Progenitor cell of endocrine pancreas (in vitro differentiated cells): ENCODE measurements at places on chromosomes 3 and 15. TPM values are rescaled to one million over a fixed set of nuclear protein-coding genes. Genes with fewer than 3 reads are reported as not detected.
A peak's percentile ranks its signal among the peaks of the same experiment; 100 is the strongest.

Gene HDAC11
- 14.4 and 14.5 TPM in 2 replicates for total RNA-seq

- no peak for DNase-seq
Measured at GRCh38 chr3:118801899-118802298, 232.7 kb downstream of the IGSF11 start.

DNA sequence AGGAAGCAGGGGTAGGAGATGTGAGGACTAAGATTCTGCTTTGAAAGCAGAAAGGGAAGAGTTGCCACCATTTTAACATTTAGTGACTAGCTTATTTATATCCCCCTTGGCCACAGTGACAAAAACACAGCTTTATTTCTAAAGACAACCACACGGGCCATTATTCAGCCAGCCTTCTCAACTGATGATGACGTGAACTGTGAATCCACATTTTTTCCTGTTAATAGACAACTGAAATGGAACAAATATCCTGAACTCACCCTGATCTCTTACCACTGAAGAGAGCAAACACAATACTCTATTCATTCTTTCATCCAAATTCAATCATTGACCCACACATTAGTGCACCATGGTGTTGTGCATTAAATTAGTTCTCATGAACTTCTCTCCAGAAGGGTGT is 145.1 kb downstream of the TNIK start:
- DNase-seq = no peak

DNA sequence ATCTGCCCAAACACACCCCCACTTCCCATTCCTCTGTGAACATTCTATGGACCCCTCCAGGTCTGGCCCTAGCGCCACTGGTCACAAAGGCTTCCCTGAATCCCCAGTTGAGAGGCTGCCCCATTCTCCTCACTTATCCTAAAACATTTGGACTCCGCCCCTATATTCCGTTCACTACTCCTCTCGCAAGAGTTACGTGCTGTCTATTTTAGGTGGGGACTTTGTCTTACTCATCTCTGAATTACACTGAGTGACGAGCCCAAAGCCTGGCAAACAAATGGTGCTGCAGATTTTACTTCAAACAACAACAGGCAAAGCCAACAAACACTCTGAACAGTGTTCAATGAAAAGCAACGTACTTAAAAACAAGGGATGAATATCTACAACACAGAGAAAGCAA is 14.5 kb downstream of the PCSK6 start:
- DNase-seq = no peak

Gene TNFAIP8L3
- 0.27 TPM in 1 of 2 replicates, not detected in the other for total RNA-seq

GRCh38 chr15:74869726-74870407 is 3.3 kb downstream of the SCAMP2 start:
- DNase-seq = no peak

DNA sequence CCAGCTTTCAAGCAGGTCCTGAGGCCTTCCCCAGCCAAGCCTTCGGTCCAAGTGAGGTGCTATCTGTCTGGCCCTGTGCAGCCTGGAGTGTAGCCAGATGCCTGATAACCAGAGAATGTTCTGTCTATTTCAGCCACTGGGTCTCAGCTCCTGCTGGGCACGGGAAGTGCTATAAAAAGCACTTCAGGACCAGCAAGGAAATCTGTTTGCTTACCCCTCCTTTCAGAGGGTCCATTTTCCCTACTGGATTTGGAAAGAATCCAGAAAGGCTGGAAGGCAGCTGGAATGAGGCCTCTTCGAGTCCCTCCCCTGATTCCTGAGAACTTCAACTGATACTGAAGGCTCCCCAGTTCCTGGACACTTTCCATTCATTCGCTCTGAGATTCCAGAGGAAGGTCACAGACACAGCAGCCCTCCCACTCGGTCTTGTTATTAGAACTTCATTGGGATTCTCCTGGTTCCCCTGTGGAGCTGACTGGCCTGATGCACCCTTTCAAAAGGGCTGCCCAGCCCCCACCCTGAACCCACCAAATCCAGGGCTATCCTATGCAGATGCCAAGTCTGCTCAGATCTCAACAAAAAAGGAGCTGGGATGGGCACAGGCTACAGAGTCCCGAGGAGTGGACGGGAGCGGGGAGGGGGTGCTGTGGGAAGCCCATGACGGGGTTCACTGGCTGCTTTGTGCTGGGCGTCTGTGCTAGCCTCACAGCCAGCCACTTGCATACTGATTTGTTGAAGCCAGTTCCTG is 70.4 kb downstream of the UMPS start:
- DNase-seq = no peak

- DNase-seq = no peak
Measured at GRCh38 chr3:129442947-129443346, 2.9 kb downstream of the IFT122 start.

Gene TP63
- total RNA-seq = 0.72 and 1.6 TPM in 2 replicates

- no peak for DNase-seq
Measured at GRCh38 chr3:158522221-158523136, 48.5 kb upstream of the MLF1 start.

Gene AGBL1
- total RNA-seq = not detected in 2 replicates

Gene C3orf49
- total RNA-seq = not detected in 2 replicates

DNA sequence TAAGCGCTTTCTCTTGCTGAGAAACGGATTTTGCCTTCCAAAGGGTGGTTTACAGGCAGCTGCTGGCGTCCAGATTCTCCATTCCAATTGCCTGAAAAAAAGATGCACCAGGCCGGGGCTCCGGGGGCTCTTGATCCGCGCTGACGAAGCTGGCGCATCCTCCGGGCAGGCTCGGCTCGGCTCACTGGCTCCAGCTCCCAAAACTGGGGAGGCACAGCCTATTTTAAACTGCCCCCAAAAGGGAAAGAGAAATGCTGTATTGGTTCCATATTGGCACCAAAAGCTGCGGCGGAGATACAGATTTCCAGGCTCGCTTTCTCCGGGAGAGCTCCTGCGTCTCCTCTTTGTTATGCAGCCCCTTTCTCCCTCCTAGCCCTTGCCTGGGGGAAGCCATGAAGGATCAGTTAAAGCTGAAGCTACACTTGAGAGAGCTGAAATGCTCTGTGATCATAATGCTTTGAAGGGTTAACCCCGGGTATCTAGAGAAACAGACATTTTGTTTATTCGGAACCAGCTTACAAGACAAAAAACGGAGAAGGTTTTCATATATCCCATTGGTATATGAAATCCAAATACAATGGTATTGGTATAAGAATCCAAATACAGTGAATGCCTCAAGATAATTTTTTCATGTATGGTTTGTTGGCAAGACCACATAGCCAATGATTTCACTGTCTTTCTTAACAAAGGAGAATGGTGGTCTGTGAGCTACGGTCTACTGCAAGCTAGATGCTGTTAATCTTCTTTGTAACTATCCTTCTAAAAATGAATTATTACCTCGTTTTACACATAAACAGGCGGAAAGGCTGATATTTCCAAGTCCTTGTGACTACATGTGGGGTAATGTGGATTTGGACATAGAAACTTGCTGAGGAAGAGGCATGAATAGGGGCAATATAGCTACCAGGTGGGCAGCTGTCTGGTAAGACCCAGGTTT is 693 bp downstream of the CD200 start:
- DNase-seq = peak; percentile 10

Gene CCDC191
- 15.6 and 15.9 TPM in 2 replicates for total RNA-seq

DNA sequence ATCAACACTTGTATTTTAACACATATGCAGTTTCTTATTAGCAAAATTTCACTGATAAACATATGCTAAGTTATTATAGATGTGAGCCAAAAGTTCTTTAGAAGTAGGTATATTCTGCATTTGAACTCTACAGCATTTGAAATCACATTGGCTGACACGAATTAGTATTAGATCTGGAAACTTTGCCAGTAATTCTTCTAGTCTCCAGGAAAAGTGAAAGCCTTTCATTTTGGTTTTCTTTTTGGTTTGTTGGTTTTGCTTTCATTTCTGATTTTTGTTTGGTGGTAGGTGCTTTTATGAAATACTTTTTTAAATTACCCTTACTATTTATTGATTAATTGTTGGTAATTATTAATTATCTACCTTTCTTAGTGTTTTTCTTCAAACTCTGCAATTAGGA is 72.9 kb downstream of the RBMS3 start:
- DNase-seq = no peak

DNA sequence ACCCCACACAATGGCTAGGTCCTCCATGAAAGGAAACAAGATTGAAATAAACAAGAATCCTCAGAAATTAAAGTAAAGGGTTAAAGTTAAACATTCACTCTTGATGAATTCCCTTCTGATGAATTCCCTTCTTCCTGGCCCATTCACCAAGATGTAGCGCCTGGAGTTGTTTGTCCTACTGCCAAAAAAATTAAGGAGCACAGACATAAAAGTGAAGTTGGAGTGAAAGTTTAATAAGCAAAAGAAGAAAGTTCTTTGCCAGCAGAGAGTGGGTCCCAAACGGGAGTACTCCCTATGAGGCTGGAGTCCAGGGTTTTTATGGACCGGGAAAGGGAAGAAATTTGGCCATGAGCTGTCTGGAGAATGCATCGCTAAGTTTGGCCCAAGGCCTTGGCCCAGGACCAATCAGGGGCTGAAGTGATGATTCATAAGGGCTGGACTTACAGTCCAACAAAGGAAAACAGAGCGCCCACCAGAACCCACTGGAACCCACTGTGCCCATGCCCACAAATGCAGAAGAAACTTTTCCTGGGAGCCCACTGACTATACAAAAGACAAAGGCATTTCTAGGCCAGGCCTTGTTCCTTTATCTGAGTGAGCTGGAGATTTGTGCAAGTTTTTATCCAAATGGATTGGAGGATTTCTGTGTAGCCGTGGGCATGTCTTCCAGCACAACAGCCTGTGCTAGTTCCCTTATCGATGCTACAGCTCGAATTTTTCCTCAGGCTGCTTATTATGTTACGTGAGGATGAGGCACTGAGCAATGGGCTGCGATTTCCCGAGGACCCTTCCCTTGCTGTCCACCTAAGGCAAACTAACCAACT is 1561.6 kb downstream of the OTOL1 start:
- DNase-seq = no peak

DNA sequence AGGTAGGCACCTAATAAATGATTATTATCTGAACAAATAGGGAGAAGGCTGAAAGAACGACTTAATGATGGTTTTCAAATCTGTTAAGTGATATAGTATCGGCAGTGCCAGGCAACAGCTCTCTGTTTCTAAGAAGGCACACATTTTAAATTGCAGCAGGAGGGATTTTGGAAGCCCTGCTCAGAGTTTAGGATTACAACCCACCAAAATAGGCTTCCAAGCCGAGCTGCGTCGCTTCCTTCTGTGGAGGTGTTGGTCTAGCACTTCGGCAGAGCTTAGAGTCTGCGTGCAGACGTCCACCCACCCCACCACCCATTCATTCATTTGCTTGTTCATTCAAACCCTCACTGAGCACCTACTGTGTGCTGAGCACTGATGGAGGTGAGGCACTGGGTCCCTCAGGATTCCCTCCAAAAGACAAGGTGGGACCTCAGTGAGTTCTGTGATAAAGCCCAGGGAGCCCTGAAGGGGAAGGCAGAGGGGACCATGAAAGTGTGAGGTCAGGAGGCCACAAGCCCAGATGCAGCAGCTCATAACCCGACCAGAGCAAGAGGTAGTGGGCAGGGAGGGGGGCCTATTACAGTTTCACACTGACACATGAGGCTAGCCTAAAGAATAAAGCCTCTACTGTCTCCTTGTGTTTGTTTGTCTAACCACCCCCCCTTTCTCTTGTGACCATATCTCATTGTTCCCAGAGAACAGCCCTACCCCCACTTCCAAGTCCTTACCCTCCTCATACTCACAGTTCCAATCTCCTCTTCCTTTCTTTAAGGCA is 8.9 kb downstream of the ADCY5 start:
- DNase-seq = no peak

GRCh38 chr3:111594781-111595180 is 365 bp downstream of the ZBED2 start:
- DNase-seq = no peak

GRCh38 chr15:79172801-79173460 is 82.4 kb upstream of the RASGRF1 start:
- DNase-seq = no peak
